Fibroblast of skin of abdomen (primary cell): ENCODE measurements at places on chromosomes 5 and 9.

DNA sequence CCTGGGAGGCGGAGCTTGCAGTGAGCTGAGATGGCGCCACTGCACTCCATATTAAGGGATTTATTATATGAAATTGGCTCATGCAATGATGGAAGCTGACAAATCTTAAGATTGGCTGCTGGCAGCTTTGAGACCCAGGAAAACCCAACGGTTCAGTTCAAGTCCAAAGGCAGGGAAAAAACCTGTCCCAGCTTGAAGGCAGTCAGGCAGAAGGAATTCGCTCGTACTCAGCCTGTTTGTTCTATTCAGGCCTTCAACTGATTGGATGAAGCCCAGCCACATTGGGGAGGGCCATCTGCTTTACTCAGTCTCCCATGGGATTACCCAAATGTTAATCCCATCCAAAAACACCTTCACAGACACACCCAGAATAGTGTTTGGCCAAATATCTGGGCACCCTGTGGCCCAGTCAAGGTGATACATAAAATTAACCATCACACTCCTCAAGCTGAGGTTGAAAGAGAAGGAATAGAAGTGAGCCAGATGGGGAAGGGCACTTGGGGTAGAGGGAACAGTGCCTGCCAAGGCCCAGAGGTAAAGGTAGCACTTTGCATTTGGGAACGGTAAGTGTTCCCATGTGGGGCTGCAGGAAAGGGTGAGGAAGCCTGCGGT, 8.5 kb upstream of the ORM1 start:
- no peak for DNase-seq

DNA sequence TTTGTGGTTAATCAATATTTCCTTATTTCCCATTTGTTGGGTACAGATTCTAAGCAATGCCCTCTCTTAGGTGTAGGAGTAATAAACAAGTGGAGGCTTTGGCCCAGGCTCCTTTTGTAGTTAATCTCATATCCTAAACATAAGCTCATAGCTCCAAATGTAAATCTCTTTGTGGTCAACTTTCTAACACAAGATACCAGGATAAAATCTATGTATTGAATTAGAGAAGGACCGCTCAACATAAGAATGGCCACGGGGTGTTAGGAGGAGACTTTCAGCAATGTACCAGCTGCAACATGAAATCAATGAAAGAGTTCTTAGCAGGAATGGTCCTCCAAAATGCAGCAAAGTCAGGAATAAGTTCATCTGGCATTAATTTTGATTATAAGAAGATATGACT, 334.5 kb upstream of the ITGA1 start:
- no peak for DNase-seq

- no peak for DNase-seq
These were observed 74.5 kb downstream of the COL5A1 start for GRCh38 chr9:134716067-134716466.

DNA sequence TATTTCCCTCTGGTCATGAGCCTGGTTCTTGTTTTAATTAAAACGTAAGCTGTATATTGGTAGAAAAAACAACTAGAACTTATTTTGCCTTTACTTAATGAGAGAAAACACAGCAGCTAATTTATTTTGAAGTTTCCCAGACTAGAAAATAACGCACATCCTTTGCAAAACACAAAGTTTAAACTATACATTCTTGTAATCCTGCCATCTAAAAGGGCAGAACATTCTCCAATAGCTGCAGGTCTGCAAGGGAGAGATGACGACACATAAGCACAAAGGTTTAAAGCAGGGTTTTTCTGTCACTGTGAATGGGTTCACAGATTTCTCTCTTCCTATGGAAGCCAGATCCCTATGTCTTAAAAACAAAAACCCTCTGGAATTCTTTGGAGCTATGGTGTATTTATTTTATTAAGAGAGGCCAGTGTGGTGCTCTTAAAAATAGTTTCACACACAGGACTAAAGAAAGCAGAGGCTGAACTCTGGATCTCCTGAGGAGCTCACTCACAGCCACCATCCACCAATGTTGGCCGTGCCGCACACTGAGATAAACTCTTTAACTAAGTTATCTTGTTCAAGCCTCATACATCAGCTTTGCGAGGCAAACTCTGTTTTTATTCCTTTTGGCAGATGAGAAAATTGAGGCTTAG, 82.4 kb downstream of the SNCAIP start:
- DNase-seq, result no peak

DNA sequence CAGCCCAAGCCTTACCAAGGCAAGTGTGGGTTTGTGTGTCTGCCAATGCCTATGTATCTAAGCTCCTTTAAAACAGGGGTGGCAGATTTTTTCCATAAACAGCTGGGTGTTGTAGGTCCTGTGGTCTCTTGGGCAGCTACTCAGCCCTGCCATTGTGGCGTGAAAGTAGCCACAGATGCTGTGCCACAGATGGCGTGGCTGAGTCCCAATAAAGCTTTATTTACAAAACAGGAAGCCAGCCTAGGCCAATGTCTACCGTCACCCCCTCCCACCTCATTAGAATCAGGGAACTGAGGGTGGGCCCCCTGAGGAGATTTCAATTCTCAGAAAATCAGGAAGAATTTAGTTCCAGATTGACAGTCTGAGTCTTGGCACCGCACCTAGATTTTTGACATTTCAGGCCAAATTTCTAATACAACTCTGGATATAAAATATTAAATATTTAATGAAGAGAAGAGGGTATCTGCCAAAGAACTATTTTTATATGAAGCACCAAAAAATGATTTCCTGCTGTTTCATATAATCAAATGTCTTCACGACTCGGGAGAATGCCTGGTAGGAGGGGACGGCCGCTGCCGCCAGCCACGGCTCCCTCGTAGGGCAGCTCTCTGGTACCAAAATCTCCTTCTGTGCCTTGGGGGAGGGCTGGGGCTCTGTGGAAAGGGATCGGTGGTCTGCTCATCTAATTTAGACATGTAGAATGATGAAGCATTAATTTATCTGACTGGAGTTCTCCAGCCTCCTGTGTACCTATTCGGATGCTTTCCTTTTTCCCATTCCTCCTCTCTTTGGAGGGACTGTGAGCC, 420.9 kb downstream of the IRX2 start:
- DNase-seq, result no peak

- no peak for DNase-seq
These were observed 52.9 kb downstream of the MACROH2A1 start for GRCh38 chr5:135345956-135346731.

GRCh38 chr5:65102371-65102975, 333.7 kb downstream of the CWC27 start:
- no peak for DNase-seq

GRCh38 chr5:81895307-81895706, 76.5 kb upstream of the ATG10 start:
- no peak for DNase-seq

- DNase-seq, result peak; percentile 39
These were observed 559.6 kb downstream of the CETN3 start for GRCh38 chr5:89849830-89850512.

DNA sequence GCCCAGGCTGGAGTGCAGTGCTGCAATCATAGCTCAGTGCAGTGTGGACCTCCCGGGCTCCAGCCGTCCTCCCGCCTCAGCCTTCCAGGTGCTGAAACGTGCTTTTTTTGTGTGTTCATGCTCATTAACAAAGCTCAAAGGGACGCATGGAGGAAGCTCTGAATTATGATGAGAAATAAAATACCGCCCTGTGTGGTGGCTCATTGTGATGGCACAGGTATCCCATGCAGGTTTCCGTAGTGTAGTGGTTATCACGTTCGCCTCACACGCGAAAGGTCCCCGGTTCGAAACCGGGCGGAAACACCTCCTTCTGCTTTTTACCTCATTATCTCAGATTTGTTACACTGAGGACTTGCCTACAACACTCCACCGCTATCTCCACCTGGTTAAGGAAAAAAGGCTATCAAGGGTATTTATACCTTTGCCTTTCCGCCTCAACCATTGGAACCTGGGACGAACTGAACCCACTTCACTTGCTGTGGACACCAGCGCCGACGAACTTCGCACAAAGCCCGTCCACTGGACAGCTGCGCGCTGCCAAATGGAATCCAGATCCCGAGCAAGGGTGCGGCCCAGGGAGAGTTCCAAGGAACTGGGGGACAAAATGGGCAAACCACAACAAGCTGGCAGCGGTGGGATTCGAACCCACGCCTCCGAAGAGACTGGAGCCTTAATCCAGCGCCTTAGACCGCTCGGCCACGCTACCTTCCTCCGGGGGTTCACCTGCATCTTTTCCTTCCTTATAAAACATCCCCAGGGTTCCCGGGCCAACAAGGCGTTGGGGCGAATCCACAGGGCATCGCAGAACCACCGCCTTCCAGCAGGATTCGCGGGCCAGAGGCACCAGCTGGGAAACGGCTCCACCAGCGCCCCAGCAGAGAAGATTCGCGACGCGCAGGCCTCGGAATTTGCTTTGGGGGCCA, 26.3 kb downstream of the OR2V2 start:
- peak; percentile 53 for DNase-seq

DNA sequence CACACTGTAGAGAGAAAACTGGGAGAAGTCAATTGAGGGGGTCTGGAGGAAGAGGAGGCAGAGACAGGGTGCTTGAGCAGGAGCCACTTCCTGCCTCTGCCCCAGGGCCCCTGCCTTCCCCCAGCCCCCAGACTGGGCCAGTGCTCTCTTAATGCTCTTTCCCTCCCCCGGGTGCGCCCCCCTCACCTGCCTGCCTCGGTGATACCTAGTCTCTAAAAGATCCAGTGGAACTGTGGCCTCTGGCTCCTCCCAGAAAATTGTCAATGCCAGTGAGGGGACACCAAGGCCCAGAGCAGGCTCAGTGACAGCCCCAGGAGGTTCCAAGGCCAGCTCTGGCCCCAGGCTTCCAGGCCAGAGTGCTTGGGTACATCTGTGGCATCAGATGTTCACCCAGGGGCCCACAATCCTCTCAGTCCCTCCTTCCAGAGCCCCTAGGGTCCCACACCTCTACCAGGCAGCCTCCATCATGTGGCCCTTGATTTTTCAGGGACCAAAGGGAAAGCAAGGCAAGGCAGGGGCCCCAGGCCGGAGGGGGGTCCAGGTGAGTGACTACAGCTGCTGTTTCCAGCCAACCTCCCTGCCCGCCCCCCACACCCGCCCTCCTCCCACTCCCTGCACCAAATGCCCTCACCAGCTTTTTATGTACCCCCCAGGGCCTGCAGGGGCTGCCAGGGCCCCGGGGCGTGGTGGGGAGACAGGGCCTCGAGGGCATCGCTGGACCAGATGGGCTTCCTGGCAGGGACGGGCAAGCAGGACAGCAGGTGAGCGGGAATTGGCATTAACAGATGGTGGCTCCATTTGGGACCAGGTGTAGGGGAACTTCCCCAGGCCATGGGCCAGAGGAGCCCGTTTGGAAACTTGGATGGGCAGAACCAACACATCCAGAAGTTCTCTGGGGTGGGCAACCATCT, 33.1 kb upstream of the ORM1 start:
- no peak for DNase-seq

- no peak for DNase-seq
These were observed 16.9 kb upstream of the SNCAIP start for GRCh38 chr5:122295138-122295537.

- peak; percentile 38 for DNase-seq
These were observed 43.6 kb downstream of the CCDC192 start for GRCh38 chr5:127746756-127747155.

GRCh38 chr5:169286572-169287300, 14.2 kb downstream of the SLIT3 start:
- DNase-seq, result no peak

DNA sequence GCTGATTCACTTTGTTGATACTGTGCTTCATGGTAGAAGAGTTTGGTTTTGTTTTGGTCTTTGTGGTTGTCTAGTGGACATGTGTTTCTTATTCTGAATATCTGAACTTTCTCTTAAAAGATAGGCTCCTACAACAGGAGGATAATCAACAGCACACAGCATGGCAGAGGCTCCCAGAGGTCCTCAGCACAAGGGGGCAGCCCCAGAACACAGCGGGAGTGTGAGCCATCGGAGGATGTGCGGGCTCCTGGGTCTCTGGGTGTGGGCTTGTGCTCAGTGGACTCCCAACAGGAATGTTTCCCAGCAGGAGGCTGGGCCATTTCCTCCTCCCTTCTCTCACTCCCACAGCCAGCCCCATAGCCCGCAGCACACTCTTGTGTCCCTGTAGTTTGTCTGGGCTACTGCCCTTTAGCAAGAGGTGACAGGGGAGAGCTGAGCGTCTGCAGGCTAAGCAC, 164.3 kb upstream of the OTULINL start:
- peak; percentile 86 for DNase-seq

DNA sequence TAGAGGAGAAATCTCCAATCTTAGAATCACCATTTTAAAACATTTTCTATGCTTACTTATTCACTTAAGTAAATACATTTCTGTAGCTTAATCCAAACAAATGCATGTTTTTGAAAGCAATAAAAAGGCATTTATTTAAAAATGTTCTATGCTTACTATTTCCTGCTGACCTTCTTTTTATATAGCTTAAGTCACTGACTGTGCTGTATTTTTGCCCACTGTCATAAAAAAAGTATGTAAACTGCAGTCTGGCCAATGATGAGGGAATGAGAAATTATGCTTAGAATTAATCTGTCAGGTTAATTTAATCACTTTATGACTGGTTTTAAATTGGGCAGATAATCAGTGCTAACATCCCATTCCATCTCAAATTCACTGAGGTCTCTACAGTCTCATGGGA, 20.1 kb downstream of the NUDT12 start:
- no peak for DNase-seq

- no peak for DNase-seq
These were observed 21.9 kb downstream of the FGF18 start for GRCh38 chr5:171441246-171441791.

DNA sequence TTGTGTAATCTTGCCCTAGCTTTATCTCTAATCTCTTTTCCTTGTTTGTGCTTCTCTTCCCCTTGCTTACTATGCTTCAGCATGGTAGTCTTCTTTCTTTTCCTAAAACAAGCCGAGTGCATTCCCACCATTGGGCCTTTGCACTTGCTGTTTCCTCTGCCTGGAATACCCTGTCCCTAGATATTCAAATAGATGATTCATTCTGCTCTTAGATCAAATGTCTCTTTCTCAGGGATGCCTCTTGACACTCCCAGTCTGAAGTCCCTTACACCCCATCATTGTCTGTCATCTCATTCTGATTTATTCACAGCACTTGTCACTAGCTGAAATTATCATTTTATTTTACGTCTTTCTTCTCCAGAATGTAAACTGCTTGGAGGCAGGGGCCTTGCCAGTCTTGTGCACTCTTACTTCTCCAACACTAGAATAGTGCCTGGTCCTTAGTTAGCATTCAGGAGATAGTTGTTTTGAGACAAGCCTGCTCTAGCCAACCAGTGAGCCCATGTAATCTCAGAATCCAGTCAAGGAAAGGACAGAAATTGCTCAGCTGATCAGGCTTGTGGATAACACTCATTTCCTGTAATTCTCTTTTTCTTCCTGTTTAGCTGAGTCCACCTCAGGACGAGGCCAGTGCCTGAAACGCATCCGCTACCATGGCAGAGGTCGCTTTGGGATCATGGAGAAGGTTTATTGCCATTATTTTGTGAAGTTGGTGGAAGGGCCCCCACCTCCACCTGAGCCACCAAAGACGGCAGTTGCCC, 25.4 kb downstream of the MRPL22 start:
- no peak for DNase-seq

DNA sequence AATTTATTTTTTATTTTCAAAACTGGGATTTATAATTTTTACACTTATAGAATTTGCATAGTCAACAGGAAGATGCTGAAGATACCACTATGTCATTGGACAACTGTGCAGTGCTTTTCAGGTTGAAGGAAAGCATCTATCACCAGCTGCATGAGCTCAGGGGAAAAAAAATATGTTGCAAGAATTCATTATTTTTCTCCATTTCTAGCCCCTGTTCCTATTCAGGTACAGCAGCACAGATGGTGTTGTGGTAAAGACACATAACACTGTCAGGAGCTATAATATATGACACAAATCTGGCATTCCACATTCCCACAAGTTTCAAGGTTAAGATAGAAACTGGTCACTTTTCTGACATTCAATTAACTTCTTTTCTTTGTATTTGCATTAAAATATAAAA, 1088.6 kb downstream of the MAT2B start:
- peak; percentile 1 for DNase-seq

- peak; percentile 29 for DNase-seq
These were observed 26.6 kb downstream of the ENHO start for GRCh38 chr9:34496149-34496712.
